AG10803 (cell line): ENCODE measurements at places on chromosomes 2 and 18.
A peak's percentile ranks its signal among the peaks of the same experiment; 100 is the strongest.

GRCh38 chr18:1663879-1664705 lies 759.4 kb downstream of the ADCYAP1 start:
- DNase-seq = peak; percentile 22

DNA sequence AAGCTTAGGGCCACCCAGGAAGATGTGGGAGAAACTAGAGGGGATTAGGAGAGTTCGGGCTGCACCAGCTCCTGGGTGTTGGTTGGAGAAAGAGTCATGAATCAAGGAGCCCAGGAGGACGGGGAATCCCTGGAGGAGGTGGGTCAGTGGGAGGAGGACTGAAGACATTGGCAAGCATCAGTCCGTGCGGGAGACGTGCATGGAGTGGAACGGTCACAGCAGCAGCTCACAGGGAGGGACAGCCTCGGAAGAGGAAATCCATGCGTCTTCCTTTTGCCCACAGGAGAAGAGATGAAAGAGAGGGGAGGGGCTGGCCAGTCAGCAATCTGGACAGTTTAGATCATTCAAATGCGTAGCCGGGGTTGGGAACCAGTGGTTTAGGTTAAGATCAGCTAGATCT lies 178.6 kb downstream of the GBX2 start:
- DNase-seq = no peak

DNA sequence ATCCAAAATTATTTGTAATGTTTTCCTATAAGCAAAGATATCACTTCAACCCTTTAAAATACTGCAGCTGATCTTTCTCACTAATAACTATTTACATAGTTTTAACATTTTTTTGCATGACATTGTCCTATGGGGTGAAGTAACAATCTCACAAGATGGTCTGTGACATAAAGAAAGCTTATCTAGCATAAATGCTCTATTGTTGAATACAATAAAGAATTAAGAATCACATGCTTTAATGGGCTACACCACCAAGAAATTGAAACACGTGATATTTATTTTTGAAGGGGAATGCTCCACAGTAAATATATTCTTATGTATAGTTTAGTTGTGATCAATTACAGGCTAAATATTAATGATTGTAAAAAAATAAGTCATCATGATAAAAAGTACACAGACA lies 441.1 kb downstream of the PTH2R start:
- DNase-seq = no peak

- no peak for DNase-seq
Observed at GRCh38 chr2:226380679-226381078, 418.9 kb downstream of the IRS1 start.

DNA sequence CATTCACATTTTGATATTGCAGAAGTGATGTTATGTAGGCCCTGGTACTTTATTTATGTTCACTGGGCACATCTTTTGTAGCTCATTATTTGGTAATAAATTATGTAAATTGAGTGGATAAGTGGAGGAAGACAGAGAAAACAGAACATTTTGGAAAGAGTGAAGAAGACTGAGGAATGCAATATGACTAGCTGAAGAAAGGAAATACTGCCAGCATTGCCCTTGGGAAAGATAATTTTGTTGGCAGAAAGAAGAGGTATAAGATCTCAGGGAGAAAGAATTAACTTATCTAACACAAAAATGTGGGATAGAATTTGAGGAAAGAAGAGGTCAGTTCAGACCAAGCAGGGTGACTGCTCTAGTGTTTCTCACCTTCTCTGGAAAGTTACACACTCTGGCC lies 118.8 kb downstream of the TTC27 start:
- peak; percentile 92 for DNase-seq

DNA sequence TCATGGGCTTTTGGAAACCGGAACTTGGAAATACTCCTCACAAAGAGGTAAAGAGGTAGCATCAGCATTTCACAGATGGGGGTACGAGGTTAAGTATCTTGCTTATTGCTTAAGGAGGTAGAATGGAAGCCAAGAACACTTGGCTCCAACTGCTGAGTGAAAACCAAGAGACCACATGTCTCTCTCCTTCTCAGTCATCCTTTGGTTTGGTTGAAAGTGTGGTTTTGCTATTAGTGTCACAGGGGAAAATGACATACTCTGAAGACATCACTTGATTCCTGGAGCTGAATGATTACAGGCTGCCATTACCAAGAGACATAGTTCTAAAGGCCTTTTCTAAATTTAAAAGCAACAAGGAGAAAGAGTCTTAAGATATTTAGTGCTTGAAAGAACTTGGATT lies 41.5 kb downstream of the ANTXR1 start:
- DNase-seq = peak; percentile 74

- no peak for DNase-seq
Observed at GRCh38 chr2:39093218-39093898, 27.5 kb downstream of the SOS1 start.

DNA sequence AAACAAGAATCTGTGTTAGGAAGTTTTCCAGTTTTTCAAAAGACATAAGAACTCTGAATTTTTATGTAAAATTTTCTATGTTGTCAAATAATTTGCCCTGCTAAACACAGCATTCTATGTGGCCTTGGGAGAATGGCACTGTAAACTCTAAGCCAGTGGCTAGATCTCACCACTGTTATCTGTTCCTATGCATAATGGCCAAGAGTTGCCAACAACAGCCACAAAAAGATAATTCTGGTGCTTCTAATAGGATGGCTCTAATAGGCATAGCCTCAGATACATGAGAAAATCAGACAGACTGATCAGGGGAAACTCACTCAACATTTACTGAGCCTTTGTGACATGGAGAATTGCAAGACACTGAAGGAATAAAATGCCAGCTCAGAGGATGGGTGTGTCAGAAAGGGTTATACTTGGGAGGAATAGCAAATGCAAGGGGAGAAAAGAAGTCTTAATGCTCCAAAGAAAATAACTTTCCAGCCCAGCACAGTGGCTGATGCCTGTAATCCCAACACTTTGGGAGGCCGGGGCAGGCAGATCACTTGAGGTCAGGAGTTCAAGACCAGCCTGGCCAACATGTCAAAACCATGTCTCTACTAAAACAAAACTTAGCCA lies 63.7 kb downstream of the COBLL1 start:
- no peak for DNase-seq

DNA sequence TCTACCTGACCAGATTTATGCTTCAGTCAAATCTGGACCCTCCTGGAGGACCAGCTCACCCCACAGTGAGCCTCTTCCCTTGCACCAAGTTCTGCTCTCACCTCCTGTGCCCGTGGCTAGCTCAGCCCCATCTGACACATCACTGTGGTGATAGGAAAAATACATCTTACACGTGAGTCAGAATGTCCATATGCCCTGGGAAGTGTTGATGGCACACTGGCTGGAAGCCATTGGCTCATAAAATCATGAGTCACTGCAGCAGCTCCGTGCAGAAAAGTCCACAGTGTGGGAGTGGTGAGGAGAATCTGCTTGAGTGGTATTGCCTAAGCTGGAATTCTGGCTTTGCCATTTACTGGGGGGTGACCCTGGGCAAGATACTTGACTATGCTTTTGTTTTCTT lies 42.6 kb upstream of the RAPGEF4 start:
- DNase-seq = peak; percentile 99

- peak; percentile 36 for DNase-seq
Observed at GRCh38 chr2:215635788-215636139, 199.9 kb upstream of the FN1 start.

DNA sequence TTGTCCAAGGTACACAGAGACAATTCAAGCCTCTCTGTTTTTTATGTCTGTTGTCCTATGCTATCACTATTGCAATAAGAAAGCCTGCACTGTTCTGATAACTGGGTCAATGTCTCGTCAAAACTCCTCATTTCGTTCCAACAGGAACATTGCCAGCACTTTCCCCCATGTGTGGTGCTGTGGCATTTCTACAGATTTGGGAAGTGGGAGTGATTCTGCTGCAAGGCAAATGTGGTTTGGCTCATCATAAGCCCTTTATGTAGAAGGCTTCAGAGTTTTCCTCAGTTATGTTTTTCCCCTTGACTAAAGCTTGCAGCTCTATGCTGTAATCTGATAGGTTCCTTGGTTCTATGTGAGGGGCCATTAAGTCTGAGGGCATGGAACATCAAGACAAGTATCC lies 324.1 kb upstream of the TCF4 start:
- no peak for DNase-seq

DNA sequence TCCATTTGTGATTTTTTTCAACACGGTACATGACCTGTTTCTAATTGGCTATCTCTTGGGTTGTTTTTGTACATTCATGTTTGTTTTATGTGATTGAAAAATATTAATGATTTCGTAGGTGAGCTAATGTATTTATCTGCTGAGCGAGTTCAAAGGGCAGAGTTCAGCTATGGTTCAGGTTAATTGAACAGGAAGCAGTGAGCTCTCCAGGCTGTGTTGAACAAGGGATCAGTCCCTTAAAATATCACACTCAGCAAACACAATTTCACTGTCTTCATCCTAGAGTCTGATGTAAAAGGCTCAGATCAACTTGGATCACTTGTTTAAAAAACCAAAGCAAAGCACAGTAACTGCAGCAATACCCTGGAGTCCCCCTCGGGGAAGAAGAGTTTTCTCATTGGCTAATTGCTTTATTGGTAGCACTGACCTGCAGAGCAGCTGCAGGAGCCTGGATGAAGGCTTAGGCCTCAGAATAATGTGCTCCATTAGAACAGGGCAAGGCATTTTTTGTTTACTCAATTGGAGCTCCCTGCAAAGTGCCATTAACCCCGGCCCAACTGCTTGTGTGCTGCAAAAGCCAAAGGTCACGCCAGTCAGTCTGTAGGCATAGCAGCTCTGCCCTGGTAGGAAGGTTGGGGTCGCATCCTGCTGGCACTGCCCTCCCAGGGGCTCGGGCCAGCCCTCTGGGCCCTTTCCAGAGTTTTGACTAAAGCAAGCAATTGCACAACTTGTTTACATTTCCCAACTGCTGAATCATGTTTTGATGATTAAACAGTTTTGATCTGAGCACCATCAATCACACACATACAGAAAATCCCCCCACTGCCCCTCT lies 10.5 kb downstream of the ONECUT2 start:
- no peak for DNase-seq

DNA sequence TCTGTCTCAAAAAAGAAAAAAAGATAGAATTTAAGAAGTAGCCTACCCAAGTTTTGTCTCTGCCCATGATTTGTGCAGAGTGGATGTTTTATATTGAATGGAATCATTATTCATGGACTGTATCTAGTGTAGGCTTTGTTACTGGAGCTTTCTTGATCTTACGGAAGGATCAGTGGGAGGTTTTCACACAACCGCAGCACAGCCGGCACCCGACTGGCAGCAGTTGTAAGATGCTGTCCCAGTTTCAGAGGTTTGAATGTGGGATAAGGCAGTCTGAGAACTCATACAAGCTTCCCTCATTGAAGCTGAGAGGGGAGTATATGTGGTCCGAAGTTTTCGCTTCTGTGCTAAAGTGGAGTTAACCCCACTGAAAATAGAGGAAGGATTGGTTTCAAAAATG lies 19.7 kb upstream of the SAG start:
- no peak for DNase-seq

GRCh38 chr18:36183987-36184386 lies 3.3 kb upstream of the MOCOS start:
- no peak for DNase-seq

- no peak for DNase-seq
Observed at GRCh38 chr2:121086450-121086849, 198.6 kb downstream of the TFCP2L1 start.

DNA sequence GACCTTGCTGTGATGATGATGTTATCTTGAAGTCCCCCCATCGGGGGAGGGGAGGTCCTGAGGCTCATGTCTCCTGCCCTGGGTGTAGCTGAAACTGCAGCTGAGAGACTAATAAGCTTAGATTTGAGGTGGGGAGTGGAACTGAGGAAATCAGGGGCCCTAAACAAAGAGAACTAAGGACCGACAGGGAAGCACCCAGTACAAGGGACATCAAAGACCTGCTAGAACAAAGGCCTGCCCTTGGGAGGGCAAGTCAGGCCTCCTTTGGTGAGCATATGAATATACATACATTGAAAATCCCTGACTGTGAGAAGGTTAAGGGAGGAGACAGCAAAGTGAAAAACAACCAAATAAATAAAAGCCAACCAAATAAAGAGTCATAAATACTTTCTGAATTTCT lies 1132.5 kb upstream of the CELF4 start:
- DNase-seq = no peak

GRCh38 chr2:101698014-101698843 lies 722 bp downstream of the MAP4K4 start:
- DNase-seq = peak; percentile 17

- DNase-seq = no peak
Observed at GRCh38 chr18:27049969-27050368, 135.1 kb downstream of the CHST9 start.

- DNase-seq = no peak
Observed at GRCh38 chr2:75634945-75635344, 11.6 kb upstream of the MRPL19 start.

DNA sequence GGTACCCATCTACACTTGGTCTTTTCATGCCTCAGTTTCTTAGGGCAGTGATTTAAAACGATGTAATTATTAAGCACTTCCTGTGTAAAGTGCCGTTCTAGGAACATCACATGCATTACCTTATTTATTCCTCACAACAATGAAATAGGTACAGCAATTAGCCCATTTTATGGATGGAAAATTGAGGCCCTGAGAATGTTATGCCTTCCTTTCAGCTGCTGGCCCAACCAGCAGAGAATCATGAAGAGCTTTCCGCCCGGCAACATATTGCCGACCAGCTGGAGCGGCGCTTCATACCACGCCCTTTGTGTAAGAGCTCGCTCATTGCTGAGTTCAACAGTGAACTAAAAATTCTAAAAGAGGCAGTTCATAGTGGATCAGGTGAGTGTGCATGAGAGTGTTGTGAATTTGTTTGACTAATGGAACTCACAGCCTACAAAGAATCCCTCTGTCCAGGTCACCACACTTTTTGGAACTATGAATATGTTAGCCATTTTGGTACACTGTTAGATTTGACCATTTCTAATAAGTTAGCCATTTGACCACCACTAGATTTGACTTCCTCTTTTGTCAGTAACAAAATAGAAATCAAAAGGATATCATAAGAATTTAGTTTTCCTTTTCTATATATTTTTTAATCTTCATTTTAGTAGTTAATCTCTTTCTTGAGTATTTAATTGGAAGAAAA lies 25.6 kb upstream of the RPE start:
- no peak for DNase-seq

DNA sequence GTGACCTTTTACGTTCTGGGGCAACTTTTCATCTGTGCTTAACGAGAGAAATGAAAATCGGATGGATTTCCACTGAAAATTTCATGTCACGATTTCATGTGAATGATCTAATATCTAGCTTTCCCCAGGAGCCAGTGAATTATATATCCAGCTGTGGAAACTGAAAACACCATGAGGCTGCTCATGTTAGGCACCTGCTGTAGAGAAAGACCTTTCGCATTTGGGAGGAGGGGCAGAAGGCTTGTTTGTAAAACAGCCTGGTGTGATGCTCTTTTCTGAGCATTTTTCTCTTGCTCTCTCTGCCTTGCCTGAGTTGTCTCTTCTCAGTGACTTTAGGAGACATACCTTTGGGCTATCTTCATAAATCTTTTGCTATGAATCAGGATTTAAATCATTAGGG lies 84.6 kb upstream of the CYP1B1 start:
- no peak for DNase-seq

GRCh38 chr2:3170792-3171455 lies 206.7 kb downstream of the EIPR1 start:
- no peak for DNase-seq

DNA sequence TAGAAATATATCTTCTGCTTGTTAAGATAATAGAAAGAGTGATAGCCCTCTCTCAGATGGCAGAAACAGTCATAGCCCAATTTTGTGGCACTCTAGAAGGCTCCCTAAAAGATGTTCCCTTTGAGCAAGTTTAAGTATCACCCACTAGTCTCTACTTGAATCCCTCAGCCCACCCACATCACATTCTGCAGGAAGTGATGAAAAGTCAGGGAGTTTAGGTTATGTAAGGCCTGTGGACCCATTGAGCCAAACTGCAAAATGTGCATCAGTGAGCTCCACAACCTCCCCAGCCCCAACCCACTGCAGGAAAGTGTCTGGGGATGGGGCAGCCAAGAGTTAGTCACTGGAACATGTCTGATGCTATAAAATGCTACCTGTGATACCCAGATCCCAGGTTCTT lies 25.6 kb downstream of the ANKRD44 start:
- no peak for DNase-seq
